HT-29 (cell line): ENCODE measurements at places on chromosomes 4 and X.

- no peak for DNase-seq
These were observed 18.5 kb upstream of the RBM47 start for GRCh38 chr4:40648131-40648530.

- DNase-seq = no peak
These were observed 7.5 kb downstream of the DAPP1 start for GRCh38 chr4:99824070-99824599.

DNA sequence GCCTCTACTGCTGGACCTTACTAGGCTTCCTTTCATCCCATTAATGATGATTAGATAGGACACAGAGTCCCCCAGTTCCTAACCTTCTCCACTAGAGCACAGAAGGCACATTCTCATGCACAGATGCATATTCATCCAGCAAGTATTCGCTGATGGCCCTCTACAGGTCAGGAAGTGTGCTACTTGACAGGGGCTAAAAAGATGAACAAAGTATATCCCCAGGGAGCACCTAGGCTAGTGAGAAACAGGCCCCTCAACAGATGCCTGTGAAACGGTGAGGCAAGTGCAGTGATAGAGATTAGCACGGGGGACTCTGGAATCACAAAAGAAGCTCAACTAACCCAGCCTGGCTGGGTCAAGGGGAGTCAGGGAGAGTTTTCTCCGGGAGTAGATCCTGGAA, 95.8 kb downstream of the MGST2 start:
- peak; percentile 42 for DNase-seq

GRCh38 chrX:11381464-11381863, 88.3 kb downstream of the AMELX start:
- DNase-seq = peak; percentile 59

DNA sequence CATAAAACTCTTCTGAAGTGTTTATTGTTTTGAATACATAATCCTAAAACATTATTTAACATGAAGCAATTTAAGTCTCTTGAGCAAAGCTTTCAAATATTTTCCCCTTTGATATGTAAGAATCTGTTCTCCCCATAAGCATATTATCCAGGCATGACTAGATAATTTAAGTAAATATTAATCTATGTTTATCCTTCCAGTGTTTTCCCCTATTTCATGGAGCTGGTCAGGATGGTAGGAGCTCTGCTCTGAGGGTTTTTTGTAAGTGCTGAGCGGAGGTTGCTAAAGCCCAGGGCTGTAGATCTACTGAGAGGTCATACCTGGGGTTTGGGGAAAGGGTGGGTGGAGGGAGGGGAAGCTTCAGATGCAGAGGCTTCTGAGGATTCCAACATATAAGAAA, 258.9 kb upstream of the SFRP2 start:
- DNase-seq = no peak
